SW480 (cell line): ENCODE measurements at places on chromosomes 13 and 19.

DNA sequence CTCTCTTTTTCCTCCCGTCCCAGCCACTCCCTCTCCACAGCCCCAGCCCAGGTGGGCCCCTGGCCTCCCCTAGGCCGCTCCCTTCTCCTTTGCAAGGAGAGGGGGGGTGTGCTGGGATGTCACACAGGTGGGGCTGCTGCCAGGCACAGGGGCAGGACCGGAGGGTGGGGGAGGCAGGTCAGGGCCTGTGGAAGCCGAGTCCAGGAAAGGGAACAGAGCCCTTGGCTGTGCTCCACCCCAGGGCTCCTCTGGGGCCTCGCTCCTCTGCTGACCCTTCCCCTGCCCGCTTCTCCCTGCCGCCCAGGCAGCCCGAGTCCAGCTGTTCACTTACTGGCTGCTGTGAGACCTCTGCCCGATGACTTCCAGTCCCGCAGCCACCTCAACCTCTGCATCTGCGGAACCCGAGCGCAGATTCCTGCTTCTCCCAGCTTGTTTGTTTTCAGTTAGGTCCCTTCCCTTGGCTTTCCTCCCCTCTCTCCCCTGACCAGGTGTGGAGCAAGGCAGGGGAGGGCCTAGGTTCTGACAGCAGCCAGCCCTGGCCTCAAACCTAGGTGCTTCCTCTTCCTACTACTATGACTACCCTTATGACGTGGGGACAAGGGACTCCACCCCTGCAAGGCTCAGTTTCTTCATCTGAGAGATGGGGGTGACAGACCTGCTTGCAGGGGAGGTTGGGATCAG, 850 bp upstream of the KLK11 start:
- DNase-seq: no peak

DNA sequence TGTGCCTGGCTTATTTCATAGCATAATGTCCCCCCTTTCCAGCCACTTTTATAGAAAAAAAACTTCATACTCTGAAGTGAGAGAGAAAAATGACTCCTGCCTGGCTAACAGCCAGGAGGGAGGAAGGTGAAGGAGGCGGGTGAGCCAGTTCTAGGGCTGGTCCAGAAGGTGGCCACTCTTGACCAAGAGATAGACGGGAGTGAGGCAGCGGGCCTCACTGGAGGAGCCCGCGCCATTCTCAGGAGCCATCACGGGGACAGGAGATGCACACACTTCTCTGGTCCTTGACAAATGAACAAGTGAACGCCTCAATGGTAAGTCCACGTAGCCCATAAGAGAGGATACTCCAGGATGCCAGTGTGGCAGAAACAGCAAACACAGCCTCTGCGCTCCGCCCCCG, 231.4 kb downstream of the UQCRFS1 start:
- DNase-seq: no peak

GRCh38 chr19:47497050-47497766, 13.2 kb upstream of the KPTN start:
- no peak for DNase-seq

DNA sequence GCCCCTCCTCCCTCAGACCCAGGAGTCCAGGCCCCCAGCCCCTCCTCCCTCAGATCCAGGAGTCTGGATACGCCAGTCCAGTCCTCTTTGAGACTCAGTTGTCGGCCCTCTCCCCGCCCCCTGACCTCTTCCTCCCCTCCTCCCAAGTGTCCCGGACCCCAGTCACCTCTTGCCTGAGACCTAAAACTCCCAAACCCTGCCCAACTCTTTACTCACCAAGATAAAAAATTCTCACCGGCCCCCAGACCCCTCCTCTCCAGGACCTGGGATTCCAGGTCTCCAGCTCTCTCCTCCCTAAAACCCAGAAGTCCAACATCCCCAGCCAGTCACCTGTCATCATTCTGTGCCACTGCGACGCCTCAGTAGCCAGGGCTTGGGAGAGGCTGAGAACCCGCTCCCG, 1.4 kb upstream of the HSD17B14 start:
- DNase-seq: no peak

- DNase-seq: no peak
These were observed 19.7 kb downstream of the NEK5 start for GRCh38 chr13:52109116-52109670.

DNA sequence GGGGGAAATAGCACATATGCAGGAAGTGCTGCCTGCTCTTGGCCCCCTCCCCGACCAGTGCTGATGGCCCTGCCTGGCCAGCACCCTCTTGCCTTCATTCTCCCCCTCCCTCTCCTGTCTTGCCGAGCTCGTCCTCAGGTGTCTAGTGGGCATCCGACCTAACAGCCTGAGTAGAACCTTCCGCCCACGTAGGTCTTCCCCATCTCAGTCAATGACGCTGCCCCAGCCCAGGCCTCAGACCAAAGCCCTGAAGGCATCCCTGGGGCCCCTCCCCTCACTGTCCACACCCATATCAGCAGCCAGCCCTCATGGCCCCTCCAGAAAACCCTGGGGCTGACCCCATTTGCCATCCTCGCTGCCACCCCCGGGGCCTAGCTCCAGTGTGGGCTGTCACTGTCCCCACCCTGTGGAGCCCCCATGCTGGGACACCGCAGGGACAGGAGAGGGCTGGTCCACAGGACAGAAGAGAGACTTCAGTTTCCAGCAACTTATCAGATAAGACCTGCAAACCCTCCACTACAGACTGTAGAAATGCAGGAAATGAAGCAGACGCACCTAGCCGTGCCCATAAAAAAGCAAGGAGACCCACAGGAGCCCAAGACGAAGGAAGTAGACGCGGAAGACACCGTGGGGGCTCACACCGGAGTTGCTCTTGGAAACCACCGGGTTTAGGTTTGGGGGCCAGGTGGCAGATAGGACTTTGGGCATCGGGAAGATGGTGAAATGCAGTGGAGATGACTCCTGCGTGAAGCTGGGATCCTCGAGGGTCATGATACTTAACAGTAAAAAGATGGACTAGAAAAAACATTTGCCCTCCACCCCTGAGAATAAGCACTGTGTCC, 38.3 kb downstream of the AP1M1 start:
- no peak for DNase-seq

DNA sequence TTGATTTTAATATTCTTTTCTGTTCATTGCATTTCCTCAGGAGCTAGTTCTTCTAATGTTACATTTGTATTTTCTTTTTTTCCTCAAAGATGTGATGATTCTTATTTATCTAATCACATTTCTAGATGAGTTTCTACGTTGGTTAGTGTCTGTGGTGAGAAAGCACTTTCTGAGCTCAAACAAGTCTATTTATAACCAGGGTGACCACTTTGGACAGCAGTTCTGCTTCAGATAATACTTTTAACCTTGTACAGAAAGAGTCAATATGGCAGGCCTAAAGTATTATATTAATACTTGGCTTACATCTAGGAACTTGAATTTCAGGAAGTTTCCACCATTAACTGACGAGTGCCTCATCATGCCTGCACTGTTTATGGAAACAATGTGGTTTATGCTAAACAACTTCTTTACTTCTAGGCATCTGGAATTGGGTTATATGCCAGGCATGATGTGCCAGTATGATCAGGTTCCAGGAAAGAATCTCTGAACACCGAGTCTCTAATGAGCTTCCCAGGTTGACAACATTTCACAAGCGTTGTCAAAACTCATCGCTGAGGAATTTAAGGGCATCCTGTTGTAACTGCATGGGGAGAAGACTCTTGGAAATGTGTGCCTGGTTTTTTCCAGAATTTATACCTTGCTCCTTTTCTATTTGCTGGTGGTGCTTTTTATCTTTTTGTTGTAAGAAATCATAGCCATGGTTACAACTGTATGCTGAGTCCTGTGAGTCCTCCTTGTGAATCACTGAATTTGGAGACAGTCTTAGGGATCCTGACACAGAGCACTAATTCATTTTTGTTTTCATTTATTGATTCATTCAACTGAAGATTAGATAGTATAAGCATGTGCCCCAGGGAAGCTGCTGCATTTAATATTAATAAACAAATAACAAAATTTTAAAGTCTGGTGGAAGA, 344.4 kb upstream of the PCDH9 start:
- DNase-seq: no peak

DNA sequence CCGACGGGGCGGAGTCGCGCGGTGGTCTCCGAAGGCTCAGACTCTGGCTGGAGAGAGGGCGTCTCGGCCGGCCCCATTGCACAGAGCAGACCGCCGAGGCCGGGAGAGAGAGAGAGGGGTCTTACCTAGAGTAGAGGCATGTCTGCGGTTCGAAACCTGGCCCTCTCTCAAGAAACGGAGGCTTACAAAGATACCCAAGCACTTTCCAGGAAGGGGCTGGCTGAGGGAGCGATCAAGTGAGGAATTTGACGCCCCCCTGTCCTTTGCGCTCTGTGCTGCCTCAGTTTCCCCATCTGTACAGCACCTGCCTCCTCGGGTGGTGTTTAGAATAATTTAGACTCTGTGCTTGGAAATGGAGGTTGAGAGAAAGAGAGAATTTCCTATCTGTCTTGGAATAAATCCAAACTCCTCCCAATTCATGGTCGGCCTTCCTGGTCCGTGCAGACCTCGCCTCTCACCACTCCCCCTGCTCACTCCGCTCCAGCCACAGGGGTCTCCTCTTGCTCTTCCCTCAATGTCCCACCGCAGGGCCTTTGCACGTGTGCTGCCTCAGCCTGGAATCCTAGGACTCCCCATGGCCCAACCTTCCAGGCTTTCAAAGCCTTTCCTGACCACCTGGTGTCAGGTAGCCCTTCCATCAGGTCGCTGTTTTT, 658 bp upstream of the ISOC2 start:
- DNase-seq: no peak

DNA sequence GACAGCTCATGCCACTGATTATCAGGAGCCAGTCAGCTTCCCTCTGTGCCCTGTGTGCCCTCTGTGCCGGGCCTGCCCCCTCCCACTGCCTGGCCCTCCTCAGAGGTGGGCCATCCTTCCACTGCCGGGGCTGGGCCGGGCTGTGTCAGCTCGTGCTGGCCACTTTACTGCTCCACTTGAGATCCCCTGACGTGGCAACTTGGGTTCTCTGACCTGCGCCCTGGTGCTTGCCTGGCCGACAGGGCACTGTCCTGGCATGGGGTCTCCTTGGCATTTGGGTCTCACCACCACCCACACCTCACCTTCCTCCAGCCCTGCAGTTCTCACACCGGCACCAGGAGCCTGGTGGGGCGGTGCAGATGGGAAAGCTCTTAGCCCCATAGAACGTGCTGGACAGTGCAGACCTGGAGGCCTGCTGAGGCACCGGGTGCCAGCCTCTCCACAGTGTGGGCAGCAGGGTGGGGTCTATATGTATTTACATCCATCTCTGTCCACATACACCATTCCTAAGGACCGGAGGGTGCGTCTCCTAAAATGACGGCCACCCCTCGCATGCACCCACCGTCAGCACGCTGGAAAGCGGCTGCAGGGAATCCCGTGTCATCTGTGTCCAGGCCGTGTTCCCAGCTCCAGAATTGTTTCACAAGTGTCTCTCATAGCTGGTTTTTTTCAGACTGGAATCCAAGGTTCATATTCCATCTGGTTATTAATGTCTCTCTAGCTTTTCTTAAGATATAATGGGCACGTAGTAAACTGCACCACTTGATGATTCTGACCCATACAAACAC, 11.8 kb downstream of the DAZAP1 start:
- no peak for DNase-seq

- DNase-seq: no peak
These were observed 163.5 kb downstream of the PAN3 start for GRCh38 chr13:28301839-28302238.

DNA sequence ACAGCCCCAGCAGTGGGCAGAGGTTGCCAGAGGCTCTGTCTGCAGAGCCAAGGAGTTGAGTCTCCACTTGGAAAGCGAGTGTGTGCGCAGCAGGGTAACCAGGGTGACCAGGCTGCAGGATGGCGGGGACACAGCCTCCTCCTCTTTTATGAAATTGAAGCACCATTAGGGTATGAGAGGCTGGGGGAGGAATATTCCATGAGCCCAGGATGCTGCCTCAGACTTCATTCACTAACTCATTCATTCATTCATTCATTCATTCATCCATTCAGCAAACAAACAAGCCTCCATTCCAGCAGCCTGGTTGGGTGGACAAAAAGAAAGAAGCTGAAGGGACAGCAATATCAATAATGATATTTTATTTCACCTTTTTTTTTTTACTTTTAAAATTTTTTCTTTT, 6.6 kb upstream of the LMTK3 start:
- no peak for DNase-seq

GRCh38 chr19:15091918-15092753, 10.1 kb downstream of the OR1I1 start:
- peak; percentile 61 for DNase-seq

DNA sequence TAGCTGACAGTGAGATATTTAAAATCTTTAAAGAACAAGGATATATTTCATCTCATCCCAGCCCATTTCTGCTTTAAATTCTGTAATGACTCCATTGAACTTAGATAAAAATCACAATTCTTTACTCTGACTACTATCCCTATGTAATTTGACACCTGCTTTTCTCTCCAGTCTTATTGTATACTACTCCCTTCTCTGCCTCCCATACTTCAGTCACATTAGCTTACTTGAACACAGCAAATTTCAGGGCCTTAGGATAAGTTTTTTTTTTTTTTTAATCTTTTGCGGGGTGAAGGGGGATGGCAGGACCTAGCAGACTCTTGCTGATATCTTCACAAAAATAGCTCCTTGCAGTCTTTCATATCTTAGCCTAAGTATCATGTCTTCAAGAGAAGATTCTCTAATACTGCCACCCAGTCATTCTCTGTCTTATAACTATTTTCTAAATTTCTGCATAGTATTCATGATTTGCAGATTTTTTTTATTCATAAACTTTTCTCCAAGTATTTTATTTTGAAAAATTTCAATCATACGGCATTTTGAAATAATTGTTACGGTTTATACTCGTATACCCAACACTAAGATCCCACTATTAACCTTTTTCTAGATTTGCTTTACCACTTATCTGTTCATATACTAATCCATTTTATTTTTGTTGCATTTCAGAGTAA, 151.4 kb downstream of the PCCA start:
- no peak for DNase-seq

DNA sequence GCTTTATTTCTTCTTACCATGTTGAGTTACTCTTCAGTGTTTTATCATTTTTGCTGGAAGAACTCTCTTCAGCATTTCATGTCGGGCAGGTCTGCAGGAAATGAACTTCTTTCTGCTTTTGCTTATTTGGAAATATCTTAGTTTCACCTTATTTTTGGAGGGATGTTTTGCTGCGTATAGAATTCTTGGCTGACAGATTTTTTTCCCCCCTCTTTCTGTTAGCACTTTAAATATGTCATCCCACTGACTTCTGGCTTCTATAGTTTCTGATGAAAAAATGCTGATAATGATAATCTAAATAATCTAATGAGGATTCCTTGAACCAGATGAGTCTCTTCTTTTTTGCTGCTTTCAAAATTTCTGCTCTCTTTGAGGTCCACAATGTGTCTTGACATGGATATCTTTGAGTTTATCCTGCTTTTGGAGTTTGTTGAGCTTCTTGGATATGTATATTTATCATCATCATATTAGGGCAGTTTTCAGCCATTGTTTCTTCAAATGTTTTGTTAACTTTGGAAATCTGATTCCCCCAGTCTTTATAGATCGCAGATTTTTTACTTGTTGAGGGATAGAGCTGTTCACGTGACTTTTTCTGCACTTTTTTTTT, 20.4 kb downstream of the ZMYM2 start:
- no peak for DNase-seq
